ENCODE measurements at places on chromosomes 4 and X.

DNA sequence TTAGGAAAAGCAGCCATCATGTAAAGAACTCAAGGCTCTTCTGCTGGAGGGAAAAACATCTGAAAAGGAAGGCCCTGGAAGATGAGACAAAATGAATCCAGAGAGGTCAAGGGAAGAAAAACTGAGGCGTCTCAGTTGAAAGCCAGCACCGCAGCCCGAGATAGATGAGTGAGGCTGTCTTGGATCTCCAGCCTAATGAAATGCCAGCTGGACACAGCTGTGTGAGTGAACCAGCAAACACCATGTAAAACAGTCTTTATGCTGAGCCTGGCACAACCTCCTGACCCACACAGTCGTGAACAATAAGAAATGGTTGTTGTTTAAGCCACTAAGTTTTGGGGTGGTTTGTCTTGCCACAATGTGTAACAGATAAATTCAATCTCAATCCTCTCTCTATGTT lies 48.6 kb upstream of the RASL11B start:
- DNase-seq, result no peak

- no peak for DNase-seq
Observed at GRCh38 chr4:41656572-41657520, 91.7 kb downstream of the PHOX2B start.

DNA sequence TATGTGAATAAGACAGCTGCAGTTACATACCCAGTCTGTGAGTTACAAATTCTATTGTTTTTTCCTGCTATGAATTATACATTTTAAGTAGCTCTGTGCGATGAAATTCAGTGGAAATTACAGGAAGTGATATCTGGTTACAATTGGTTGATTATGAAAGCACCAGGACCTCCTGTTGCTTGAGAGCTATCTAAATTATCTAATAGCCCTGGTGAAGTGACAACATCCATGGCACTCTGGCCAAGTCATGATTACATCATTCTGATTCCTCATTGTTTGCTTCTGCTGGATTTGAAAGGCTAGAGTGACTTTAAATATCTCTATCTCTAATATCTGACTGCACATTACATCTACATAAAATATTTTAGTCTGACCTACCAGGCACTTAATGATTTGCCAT lies 515.0 kb downstream of the CFAP47 start:
- no peak for DNase-seq

DNA sequence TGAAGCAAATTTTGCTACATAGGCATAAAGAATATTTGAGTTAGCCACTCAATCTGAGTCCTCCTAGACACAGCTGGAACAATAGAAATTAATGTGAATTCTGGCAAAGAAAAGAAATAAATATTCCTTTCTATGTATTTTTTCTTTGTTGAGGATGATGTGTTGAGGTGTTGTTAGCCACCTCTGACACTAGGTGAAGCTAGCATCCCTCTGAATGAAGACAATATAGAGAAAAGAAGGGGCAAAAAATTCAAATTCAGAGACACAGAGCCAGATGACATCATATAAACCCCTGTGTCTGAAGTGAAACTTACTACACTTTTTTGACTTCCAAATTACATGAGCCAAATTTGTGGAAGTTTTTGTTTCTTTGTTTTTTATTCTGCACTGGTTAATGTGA lies 34.6 kb upstream of the TMPRSS11D start:
- no peak for DNase-seq

DNA sequence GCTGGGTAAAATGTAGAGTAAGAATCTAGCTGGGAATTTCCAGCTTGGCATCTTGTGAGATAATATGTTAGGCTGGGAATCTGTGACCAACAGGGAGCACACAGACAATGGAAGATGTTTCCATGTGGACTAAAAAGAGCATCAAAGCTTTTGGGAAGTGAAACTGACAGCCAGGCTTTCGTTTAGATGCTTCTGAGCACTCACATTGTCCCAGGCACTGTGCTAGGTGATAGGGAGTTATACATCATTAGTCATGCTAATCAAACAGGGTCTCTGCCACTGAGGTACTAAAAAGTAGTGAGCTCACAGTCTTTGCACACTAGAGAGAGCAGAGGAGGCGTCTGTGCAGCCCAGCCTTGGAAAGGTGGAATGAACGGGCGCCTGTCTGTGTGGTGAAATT lies 101.9 kb upstream of the SCOC start:
- DNase-seq, result no peak

GRCh38 chr4:960140-960635 lies 13.2 kb downstream of the DGKQ start:
- no peak for DNase-seq

- no peak for DNase-seq
Observed at GRCh38 chr4:72383439-72383838, 185.6 kb downstream of the ADAMTS3 start.

- DNase-seq, result no peak
Observed at GRCh38 chrX:107562482-107562881, 65.8 kb upstream of the PRPS1 start.

DNA sequence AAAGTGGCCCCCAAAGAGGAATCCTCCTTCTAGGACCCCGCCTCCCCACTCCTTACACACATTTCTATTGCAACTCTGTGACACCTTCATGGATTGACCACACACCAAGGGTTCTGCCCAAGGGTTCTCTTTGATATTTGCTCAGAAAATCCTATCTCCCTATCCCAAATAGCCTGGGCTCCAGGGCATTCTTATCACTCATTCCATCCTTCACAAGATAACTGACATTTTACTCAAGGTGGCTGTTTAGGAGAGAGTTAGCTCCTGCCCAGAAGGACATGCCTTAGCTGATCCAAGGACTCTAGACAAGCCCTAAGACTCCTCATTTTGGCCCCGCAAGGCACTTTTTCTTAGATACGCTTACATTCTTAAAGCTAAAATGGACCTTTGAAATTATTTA lies 47.4 kb downstream of the ATXN3L start:
- no peak for DNase-seq

- no peak for DNase-seq
Observed at GRCh38 chr4:86917212-86918039, 17.4 kb upstream of the AFF1 start.

DNA sequence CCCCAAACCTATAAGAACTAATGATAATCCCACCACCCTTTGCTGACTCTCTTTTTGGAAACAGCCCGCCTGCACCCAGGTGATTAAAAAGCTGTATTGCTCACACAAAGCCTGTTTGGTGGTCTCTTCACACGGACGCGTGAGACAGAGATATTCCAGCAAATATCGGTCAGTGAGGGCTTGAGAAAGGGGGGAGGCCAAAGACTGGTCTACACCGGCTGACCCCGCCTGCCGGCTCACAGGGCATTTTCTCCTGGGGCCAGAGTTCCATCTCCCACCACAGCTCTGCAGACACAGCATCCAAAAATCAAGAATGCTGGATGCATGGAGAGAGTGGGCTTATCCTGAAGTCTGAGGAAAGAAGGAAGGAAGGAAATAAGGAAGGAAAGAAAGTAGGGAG lies 176.0 kb downstream of the SHOX start:
- DNase-seq, result no peak

DNA sequence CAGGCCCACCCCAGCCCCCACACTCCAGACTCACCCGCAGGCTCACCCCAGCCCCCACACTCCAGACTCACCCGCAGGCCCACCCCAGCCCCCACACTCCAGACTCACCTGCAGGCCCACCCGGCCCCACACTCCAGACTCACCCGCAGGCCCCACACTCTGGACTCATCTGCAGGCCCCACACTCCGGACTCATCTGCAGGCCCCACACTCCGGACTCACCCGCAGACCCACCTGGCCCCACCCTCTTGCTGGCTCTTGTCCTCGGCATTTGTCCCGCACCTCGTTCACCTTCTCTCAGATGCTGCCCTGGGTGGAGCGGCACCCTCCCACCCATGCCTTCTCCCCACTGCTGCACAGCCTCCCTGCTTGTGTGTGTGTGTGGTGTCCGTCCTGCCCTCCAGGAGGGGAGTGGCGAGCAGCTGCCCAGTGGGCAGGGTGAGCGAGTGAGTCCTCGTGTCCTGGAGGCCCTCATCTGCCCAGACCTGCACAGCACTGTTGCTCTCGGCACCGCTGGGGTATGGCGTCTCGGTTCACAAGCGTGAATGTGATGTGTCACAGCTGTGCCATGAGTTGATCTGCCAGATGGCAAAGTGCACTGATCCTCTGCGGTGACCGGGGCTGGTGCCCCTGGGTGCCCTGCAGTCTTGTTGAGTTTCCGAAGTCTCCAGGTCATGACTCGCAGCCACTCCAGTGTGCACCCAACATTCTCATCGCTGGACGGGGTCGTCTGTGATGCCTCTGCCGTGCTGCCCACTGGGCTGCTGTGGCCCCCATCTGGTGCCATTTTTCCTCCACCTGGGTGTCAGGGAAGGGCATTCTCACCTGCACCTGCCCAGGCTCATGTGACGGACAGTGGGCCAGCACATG lies 27.7 kb downstream of the MAEA start:
- no peak for DNase-seq

GRCh38 chr4:112361181-112361791 lies 64.1 kb downstream of the ALPK1 start:
- no peak for DNase-seq

DNA sequence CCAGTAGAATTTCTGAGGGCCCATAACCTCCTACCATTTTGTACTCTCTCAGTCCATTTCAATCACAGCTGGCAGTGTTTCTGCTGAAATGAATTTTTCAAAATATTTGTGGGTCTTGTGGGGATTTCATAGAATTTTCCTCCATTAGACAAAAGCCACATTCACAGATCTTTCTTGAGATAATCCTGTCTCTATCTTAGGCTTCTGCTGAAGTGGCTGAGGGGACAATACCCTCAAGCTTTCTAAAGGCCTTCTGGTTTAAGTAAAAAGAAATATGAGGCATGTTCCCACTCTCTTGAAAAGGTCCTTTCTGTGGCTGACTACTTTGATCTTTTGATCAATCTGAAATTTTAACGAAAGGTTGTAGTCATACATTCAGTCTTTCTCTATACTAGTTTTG lies 1930.0 kb upstream of the AGA start:
- DNase-seq, result no peak

GRCh38 chr4:83093060-83093640 lies 21.4 kb downstream of the PLAC8 start:
- no peak for DNase-seq

- DNase-seq, result no peak
Observed at GRCh38 chrX:56798866-56799758, 70.1 kb downstream of the NBDY start.

- no peak for DNase-seq
Observed at GRCh38 chr4:188492886-188493285, 353.6 kb downstream of the TRIML1 start.

DNA sequence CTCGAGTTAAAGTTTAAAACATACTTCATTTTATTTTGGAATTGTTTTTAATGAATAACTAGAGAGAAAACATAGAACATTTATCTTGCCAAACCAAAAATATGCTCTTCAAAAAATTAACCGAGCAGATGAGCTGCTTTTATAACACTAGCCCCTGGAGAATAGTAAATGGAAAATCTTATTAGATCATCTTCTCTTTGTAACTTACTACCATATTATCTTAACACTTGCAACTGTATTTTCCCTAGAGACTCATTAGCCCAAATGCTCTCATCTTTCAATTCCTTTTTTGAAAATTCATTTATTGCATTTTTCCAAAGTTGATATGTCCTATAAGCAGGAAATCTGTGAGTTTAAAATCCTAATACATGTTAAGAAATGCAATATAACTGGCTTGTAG lies 143.3 kb downstream of the CAMK2D start:
- no peak for DNase-seq

DNA sequence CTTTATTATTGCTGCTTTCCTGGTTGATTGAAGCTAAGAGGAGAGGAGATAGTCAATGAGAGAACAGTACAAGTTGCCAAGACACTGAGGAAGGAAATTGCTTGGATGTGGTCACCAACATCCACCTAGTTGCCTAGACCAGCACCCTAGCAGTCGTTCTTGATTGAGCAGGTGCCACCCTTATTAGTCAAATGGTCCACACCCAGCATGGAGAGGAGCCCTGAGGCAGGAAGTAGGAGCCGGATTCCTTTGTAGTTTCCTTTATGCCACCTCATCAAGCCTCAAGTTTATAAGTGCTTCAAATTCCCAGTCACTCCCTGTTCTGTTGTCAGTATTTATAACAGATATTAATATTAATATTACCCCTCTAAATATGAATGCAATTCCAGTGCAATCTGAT lies 19.1 kb downstream of the PAGE2 start:
- no peak for DNase-seq

DNA sequence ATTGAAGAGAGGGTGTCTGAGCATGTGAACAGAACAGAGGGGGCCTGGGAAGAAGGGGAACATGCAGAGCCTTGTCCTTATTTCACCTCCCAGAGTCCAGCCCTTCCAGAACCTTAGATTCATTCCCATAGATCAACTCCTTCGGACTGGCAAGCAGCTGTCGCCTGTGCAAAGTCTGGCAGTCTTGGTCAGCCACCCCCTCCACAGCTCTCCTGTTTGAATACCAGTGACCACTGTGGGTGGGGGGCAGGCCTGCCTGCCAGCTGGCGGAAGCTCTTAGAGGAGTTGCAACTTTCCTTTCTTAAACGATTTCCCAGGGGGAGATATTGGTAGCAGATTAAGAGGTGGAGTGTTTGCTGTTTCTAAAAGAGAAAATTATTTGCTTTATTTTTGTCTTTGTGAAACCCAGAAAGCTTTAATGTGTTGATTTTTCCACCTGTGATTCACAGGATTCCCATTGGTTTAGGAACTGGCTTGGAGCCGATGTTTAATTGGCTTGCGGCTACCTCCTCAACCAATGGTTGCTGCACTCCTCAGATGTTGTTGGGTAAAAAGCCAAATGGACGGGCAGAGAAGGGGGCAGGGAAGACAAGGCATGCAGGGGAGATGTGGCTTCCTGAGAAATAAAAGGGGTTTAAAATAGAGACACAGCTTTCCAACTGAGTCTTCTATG lies 62.2 kb upstream of the PRPS1 start:
- no peak for DNase-seq

DNA sequence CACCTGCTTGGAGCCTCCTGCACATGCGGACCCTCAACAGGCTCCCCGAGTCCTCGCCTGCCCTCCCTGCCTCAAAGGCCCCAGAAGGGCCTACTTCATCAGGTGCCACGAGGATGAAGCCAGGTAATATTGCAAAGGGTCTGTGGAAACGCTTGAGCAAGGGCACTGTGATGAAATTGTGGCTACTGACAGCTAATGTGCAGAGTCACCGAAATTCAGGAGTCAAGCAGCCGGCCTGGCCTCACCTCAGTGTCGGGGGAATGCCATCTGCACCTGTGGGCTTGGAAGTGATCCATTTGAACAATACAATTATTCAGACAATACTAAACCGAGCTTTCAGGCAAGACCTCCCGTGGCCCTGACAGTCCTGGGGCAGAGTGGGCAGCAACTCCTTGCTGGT lies 3.1 kb upstream of the FGFR3 start:
- no peak for DNase-seq

- no peak for DNase-seq
Observed at GRCh38 chr4:19514276-19515070, 737.2 kb upstream of the SLIT2 start.

GRCh38 chrX:39710776-39711175 lies 387.0 kb downstream of the BCOR start:
- no peak for DNase-seq

Data from SHP77 (cell line).